ENCODE measurements at places on chromosomes 1 and 21.

DNA sequence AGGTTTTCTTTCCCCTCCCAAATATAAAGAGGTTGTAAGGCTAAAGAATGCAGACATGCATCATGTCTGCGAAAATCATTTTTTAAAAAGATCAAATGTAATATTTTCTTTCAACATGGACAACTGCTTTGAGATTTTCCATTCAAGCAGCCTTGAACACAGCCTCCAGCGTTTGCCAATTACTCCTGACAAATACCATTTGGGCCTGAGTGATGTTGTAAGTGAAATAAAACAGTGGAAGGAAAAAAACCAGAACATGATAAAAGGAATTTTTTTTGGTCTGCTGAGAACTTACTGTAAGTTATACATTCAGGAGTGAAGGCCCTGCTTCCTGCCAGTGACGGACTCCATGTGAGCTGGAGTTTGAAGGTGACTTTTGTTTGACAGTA lies 37.2 kb downstream of the SETD4 start:
- no peak for DNase-seq

- DNase-seq: peak; percentile 68
Measured at GRCh38 chr1:175870217-175870616, 126.8 kb upstream of the TNR start.

GRCh38 chr1:150009604-150010392 lies 728 bp downstream of the OTUD7B start:
- peak; percentile 34 for DNase-seq

- DNase-seq: no peak
Measured at GRCh38 chr21:42031816-42032215, 21.7 kb upstream of the ZBTB21 start.

GRCh38 chr1:227898502-227899140 lies 49.1 kb downstream of the WNT9A start:
- no peak for DNase-seq

- no peak for DNase-seq
Measured at GRCh38 chr21:31743712-31744111, 11.8 kb upstream of the SCAF4 start.

DNA sequence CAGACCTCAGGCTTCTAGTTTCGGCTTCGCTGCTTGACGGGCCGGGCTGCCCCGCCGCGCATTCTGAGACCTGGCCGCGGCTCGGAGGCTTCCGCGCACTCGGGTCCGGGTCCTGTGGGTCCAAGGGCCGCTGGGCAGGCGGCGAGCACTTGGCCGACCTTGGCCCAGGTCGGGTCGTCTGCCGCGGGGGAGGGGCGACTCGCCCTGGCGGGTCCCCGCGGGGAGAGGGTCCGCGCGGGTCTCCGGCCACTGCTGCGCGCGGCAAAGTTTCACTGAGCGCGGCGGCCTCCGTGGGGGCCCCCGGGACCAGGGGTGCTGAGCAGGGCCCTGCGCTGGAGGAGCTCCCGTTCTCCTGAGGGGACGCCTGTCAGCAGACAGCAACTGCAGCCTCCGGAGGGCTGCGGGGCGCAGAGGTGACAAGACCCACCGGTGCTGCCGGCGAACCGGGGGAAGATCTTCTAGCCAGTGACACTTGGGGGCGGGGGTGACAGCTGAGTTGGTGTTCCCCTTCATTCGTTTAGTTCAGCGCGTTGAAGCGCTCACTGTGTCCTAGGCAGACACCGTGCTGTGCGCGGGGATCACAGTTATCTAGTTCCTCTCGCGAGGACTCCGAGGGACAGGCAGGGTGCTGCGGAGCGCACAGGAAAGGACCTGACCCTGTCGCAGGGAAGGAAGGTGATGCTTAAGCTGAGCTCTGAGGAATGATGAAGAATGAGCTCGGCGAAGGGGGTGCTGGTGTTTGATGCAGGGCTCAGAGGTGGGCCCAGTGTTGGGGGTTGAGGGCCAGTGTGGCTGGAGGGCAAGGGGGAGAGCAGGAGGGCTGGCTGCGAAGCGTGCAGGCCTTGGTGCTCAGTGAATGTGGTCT lies 725 bp downstream of the MTFR1L start:
- DNase-seq: peak; percentile 49

- no peak for DNase-seq
Measured at GRCh38 chr1:190942475-190942874, 464.8 kb upstream of the BRINP3 start.

DNA sequence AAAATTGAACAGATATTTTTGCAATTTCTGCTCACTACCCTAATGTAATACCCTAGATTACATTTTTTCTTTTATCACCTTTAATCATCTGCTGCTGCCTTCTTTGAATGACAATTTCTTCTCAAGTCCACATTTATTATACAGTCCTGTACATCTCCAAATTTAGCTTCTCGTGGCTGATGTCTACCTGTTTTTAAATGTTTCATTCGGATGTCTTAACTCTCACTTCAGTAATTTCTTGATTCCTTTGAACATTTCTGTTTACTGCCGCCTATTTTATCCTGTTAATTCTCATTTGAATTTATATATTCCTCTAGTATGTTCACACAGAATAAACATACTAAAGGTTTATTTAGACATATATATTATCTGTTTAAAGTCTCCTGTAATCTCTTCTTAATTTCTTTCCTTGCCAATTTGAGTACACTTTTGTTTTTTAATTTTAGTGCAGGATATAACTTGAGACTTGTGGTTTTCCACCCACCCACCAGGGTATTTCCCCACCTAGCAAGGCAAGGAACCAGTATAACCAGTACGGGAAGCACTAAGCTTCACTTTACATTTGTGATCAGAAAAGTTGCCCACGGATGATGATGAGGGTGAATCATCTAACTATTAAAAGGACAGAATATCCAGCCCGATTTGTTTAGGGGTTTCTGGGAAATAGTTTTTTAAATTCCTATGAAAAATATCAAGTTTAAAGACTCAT lies 12.7 kb downstream of the INSL5 start:
- DNase-seq: no peak

DNA sequence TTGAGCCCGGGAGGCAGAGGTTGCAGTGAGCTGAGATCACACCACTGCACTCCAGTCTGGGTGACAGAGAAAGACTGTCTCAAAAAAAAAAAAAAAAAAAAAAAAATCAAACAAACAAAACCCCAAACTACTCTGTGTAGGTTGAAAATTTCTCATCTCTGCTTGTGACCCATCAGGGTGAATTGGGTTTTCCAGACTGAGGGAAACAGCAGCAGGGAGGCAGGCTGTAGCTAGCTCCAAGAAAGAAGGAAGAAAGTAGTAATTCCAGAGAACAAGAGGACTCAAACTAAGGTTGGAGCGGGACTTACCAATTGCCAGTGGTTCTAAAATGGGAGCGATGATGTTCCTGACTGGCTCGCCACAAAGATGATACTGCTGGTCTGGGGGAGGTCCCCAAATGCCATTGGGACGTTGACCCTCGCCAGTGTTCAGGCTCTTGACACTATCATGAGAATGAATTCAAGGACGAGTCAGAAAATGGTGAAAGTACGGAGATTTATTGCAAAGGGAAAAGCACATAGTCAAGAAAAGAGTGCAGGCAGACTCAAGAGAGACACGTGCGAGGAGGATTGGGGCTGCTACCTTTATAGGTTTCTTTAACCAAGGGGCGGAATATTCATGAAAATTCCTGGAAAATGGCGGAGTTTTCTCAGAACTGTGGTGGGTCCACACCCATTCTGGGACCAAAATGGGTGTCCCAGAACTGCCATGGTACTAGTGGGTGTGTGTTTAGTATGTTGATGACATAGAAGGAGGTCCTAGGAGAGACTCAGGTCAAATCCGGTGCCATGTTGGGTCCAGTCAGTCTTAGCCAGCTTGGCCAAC lies 13.4 kb downstream of the AADACL4 start:
- DNase-seq: no peak

DNA sequence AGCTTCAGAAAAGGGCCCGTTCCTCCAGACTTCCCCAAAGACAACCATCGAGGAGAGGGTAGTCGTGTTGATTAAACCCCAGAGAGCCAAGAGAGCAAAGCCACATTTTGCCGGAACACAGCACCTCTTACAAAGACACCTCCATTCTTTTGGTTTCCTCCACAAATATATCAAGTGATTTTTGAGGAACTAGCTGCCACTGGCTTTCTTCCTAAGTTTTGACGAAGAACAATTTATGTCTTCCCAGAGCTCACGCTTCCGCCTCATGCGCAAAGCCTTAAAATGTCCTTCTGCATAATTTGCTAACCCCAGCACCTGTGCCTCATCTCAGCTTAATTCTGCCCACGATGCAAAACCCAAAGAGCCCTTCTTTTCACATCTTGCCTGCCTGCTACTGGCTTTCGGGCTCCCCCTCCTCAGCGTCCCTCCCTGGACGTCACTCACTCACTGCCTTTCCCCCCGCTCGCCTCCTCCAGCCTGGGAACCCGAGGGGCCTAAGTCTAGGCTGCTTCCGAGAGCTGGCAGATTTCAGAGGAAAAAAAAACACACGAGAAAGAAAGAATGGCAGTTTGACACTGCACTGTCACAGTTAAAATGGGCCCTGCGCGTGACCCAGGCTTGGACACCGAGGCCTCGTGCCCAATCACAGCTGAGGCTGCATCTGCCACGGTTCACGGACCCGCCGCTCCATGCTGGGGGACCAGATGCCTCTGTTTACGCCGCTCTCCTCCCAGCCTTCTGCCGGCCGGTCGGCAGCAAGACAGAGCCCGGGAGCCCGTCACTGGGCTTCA lies 77.6 kb upstream of the IFNAR2 start:
- DNase-seq: peak; percentile 87

DNA sequence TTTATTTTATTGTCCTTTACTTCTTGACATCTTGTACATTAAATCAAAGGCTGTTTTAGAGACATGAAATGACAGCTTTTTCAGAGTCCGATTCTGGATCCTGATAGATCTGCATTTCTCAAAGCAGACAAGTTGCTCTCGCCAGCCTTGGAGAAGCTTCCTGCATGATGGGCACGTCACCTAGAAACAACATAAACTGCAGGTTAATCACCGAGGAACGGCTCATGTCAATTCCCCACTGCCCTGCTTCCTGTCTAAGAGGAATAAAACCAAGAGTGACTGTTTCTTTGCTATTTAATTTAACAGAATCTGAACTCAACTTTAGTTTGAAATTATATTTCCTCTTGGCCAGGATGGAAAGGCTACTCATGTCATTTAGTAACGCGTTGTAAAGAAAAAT lies 77.0 kb downstream of the RWDD3 start:
- DNase-seq: no peak

DNA sequence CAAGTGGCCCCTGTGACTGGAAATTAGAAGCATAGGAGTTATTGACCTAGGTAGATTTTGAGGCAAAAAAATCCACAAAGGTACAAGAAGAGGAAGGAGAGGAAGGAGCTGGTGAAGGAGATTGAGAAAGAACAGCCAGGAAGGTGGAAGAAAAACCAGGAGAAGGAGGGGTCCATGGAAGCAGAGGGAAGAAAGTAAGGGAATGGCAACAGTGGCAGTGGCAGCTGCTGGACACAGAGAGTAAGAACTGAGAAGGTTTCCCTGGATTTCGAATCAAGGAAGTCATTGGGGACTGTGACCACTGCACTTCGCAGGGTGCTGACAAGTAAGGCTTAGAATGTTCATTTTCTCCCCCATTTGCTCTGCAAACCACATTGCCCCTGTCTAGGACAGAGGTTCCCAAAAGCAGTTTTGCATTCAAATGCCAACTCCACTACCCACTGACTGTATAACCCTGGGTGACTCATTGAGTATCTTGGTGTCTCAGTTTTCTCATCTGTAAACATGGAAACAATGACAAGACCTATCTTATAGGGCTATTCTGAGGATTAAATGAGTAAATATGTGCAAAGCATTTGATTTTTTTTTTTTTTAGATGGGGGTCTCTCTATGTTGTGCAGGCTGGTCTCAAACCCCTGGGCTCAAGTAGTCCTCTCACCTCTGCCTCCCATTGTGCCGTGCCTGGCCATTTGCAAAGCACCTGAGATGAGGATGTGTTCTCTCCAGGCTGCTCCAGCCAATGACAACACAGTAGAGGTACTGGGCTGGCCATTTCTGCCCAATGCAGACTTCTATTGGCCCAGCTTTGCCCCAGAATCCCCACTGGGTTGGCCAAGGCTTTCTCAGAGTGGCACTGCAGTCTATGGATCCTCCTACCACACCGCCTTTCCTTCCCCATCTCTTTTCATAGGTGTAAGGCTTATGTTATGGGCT lies 9.3 kb upstream of the CAPN2 start:
- no peak for DNase-seq

- no peak for DNase-seq
Measured at GRCh38 chr21:38766987-38767722, 38.6 kb upstream of the ETS2 start.

DNA sequence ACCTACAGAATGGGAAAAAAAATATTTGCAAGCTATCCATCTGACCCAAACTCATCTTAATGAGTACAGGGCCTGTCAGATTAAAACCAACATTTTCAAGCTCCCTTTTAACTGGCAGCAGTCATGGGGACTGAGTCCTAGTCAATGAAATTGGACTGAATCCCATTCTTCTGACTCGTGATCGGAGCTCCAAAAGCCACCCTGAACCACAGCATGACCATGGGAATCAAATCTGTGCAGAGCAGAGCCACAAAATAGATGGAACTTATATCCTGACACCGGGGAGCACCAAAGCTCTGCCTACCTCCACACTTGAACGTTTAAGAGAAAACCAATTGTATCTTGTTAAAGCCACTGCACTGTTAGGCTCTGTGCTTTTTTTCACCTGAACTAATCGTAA lies 5.0 kb upstream of the RWDD3 start:
- DNase-seq: peak; percentile 5

DNA sequence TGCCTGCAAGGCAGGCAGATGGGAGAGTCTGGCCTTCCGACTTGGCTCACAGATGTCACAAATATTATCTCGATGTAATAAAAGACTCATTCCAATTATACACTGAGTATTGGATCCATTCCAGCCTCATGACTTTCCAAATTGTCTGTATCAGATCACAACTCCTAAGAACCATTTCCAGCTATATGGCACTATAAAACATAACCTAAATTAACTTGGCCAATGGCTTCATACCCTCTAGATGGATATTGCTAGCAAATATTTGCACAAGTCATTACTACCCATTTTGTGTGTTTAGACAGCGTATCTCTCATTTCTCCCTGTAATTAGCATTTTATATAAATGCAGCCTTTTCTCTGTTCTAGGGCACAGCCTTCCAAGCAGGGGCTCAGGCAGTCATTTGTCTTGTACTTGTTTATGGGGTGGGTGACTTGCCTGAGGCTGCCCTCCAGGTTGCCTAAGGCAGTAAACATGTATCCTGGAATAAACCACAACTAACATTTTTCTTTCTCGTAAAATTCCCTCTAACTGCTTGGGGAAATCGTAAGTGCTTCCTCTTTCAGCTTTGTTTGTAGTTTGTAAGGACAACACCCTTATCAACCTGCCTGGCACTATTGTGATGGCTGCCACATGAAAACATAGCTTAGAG lies 70.6 kb upstream of the KCNJ6 start:
- DNase-seq: peak; percentile 44

GRCh38 chr1:51709951-51710350 lies 93.1 kb downstream of the OSBPL9 start:
- no peak for DNase-seq

DNA sequence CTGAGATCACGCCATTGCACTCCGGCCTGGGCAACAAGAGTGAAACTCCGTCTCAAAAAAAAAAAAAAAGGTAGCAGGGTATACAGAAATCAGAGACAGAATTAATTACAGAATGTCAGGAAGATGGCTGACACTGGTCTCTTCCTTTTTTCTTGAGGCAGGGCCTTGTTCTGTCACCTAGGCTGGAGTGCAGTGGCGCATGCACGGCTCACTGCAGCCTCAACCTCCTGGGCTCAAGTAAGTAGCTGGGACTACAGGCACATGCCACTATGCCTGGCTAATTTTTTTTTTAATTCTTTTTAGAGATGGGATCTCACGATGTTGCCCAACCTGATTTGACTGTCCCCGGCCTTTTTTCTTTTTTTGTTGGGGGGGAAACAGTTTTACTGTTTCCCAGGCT lies 16.4 kb downstream of the RNU5D-1 start:
- DNase-seq: no peak

- DNase-seq: no peak
Measured at GRCh38 chr1:174764191-174764590, 235.6 kb upstream of the CACYBP start.

- DNase-seq: no peak
Measured at GRCh38 chr1:26839339-26839722, 12.8 kb downstream of the ZDHHC18 start.
